ENCODE measurements at places on chromosomes 6 and 20. TPM values are rescaled to one million over a fixed set of nuclear protein-coding genes. Genes with fewer than 3 reads are reported as not detected.
A peak's percentile ranks its signal among the peaks of the same experiment; 100 is the strongest.

- no peak for DNase-seq
These were observed 46.5 kb downstream of the BLOC1S5 start for GRCh38 chr6:8017705-8018104.

DNA sequence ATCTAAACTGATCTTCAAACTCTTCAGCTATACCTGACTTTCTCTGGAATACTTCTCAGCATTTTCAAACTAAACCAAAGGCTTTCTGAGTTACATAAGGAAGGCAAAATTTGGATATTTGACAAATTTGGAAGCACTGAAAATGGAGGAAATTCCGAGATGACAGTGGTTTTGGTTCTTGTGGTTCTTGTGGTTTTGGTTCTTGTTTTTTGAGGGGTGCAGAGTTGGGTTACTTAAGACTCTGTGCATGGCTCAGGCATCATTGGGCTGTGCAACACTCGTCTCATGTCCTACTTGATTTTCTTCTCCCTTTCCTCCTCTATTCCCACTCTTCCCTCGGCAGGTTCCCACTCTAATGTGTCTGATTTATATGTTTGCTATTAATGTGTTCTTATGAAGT lies 78.0 kb downstream of the SLC22A3 start:
- no peak for DNase-seq

DNA sequence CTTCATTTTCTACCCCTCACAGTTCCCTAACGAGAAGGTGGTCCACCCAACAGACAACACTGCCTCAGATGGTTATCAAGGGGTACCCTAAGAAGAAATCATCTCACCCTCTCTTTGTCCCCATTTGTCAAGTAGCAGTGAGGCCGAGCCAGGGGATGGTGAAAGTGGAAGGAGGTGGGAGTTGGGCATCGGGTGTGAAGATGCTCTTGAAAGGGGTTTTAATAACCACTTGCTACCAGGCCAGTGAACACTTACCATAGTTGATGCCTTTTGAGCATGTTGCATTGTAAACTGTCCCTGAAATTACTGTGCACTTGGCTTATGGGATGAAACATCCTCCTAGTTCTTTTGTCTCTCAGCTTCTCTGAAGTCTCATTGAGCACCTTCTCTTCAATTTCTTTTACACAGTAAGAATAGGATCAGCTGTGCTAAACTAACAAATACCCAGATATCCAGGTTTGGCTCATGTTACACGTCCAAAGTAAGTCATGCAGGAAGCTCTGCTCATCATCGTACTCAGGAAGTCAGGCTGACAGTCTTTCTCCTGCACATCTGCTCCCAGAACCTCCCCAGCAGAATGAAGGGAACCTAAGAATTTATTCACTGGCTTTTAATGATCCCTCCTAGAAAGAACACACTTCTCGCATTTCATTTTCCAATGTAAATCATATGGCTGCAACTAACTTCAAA lies 13.3 kb downstream of the HLA-DPB1 start:
- DNase-seq: no peak

DNA sequence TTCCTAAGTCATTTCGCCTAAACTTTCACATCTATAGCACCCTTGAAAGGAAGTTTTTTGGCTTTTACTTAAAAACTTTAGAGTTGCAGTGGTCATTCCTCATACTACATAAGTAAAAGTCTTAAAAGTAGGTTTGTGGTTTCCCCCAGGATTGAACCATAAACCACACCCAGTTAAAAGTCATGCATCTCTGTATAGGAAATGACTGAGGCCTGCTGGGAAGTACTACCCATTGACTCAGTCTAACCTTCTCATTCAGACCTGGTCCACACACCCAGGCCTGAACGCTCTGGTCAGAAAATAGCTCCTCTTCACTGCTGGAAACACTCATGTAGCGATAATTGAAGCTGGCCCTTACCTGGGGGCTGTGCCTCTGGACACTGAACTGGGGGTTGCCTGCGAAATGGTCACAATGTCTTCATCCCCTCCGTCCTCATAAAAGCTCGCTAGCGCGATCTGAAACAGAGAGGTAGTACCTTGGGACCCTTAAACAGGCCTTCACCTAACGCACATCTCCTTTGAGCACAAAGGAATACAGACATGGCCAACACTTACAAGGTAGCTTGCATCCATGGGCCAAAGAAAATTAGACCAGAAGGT lies 2.6 kb downstream of the NSFL1C start:
- DNase-seq: no peak

GRCh38 chr6:38459291-38459690 lies 180.4 kb downstream of the BTBD9 start:
- DNase-seq: no peak

DNA sequence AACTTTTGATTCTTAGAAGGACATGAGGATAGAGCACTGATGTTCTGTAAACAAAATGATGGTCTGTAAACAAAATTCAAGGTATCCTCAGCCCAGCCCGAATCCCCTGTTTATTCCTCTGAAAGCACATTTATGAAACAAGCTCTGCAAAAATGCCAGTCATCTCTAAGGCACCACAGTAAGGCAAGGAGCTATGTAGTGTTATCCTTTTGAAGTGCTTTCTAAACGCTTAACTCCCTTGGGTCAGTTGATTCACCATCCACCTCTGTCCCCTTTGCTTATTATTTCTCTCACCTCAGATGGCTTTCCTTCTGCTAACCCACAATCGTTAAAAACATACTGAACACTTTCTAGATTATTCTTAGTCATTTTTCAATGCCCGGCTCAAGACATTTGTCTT lies 93.8 kb downstream of the ATXN1 start:
- no peak for DNase-seq

GRCh38 chr6:163099621-163100171 lies 314.8 kb upstream of the QKI start:
- DNase-seq: no peak

DNA sequence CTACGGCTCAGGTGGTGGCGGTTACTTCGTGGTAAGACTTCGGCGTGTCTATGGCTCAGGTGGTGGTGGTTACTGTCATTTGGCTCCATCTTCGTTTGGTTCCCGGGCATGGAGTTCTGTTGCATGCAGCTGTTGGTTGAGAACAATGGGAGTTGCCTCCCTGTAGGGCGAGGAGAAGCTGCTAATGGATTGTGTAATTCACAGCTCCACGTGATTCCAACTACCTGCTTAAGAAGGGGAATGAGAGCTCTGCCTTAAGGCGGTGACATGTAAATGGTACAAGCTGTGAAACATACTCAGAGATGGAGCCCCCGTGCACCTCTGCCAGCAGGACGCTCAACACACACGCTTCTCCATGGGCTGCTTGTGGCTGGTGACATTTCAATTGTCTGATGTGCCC lies 12.4 kb upstream of the DACT2 start:
- DNase-seq: peak; percentile 16

DNA sequence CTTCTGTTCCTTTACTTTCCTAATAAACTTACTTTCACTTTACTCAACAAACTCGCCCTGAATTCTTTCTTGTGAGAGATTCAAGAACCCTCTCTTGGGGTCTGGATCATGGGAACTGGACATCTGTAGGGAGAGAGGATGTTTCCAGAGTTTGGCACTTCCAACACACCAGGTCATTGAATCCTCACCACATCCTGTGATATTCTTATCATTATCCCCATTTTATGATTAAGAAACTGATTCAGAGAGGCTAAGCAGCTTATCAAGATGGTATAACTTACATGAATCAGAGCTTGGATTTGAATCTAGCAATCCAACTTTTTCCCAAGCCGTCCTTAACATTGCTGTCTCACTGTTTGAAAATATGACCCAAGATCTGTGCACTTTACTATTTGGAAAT lies 15.5 kb downstream of the PPIL6 start:
- no peak for DNase-seq

GRCh38 chr20:3749689-3750531 lies 17.4 kb downstream of the HSPA12B start:
- DNase-seq: no peak

DNA sequence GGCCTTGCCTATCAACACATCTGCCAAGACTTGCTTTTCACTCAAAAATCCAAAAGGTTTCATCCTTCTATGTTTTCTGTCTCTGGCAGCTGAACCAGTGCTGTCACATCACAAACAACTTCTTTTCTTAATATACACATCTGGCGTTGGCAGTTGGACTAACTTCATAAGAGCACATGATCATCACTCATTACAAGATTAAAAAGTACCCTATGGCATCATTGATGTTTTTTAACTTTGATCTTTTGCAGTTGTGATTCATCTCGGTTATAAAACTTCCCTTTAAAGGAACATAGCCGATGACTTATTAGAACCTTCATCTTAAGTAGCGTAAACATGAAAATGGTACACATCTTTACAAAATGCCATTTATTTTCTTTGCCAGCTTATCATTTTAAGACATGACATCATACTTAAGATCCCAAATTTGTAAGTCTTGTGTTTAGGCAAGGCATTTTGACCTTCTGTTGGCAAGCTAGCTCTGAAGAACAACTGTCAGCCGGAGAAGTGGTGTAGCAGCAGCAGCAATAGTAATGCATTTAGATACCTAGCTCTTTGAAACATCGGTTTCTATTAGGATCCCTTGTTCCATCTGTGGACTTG lies 64.2 kb upstream of the SUPT3H start:
- DNase-seq: no peak

GRCh38 chr6:134683783-134684422 lies 266.0 kb downstream of the ALDH8A1 start:
- DNase-seq: no peak

- DNase-seq: no peak
These were observed 477.9 kb upstream of the MANEA start for GRCh38 chr6:95099410-95099809.

DNA sequence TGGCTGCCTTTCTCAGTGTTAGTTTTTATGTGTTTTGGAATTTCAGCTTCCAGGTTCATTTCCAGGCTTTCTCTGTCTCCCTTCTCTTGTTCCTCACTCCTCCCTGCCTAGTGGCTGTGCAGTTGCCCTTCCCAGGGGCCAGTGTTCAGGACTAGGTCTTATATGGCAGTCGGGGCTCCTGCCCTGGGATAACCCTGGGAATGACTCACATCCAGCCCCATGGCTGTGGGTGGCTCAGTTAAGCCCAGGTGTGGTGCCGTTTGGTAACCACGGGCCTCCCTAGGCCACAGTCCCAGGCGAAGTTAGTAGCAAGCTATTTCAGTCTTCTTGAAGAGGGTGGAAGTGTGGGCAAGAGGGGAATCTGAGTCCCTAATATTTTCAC lies 57.4 kb upstream of the DDR1 start:
- peak; percentile 52 for DNase-seq

GRCh38 chr20:38633577-38634093 lies 32.0 kb downstream of the ARHGAP40 start:
- DNase-seq: peak; percentile 45

DNA sequence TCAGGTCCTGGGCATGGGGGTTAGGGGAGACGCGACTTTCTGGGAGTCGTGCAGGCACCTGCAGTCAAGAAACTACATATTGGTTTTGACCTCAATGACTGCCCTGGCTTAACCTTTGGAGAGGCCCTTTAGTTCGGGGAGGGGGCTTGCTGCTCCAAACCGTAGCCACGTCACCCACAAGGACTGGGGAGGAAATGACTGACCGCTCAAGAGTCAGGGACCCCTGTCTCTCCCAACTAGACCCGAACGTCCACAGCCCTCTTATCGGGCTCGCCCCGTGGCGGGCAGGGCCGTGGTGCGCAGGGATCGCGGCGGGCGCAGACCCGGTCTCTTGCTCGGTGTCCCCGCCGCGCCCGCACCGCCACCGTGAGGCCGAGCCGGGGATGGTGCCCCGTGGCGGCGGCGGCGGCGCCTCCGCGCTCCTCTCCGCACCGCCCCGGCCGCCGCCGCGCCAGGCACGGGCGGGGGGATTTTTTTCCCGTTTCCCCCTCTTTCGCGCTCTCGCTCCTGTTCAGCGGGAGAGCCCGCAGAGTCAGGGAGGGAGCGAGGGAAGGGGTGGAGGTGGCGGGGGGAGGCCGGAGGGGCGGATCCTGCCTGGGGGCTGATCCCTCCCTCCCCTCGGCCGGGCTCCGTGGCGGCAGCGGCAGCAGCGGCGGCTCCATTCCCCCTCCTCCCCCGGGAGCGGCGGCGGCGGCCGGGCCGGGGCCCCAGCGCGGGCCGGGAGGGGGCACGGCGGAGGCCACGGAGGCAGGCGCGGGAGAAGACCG lies at the start of gene BRPF3:
TSS of gene BRPF3 (plus strand) at position 632 of the 767 bp plus-strand sequence. CDS start 3,579 bp downstream, outside the sequence.
- DNase-seq: peak; percentile 78

GRCh38 chr20:53834749-53835148 lies 235.6 kb downstream of the BCAS1 start:
- DNase-seq: no peak

DNA sequence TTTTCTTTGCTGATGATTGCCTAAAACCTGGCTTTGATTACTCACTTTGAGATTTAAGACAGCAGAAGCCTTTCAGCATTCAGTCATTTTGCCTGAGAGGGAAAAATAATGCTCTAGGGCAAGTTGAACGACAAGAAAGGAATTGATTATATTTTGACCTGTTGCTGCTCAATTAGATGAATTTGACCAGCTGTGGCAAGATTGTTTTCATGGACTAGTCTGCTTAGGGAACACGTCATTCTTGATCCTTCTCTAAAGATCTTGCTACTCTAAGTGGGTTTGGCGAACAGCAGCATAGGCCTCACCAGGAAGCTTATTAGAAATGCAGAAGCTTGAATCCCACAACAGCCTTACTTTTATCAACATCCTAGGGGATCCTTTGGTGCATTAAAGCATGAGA lies 59.7 kb upstream of the PHACTR1 start:
- no peak for DNase-seq

DNA sequence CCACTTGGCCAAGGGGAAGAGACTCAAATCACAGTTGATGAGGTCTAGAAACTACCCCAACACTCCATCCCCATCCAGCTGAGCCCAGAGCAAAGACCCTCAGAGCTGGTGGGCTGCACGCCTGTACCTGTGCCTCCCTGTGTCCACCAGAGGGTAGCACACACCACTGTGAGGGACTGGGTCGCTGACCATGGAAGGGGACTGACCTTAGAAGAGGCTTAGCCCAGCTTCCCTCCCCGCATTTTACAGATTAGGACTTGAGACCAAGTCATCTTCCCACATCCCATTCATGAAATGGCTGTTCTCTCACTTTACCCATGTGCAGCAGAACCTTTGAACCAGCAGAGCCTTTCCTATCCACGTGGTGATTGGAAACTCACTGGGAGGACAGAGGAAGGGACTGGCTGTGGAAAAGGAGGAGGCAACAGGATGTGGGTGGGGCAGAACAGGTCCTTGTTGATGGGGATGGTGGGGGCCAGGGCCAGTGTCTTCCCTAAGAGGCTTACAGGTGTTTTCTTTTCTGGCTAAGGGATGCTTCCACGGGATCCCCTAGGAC lies 44.3 kb downstream of the CPXM1 start:
- no peak for DNase-seq

DNA sequence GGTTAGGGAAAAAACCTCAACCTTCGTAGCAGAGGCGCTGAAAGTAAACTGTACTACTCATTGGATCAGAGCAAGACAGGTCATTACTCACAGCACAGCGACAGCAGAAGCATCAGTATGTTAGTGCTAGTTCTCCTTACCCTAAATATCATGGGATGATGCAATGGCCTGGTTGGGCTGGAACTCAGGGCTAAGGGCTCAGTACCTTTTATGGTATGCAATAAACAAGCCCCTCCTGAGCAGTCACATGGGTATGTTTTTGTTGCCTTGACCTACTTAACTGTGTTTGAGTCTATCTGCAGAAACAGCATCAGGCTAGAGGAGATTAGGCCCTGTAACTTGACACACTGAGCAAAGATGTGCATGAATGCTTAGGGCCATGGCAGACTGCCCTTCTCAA lies 369.4 kb upstream of the IMPG1 start:
- DNase-seq: no peak

The RPS6KA2 gene
- 13.6 TPM for total RNA-seq

The PLCB4 gene
- total RNA-seq: 39.4 TPM

The THEMIS gene
- 0.96 TPM for total RNA-seq

The HNF4A gene
- total RNA-seq: 288 TPM

The ENPP4 gene
- total RNA-seq: 14.2 TPM

The ADGRF5 gene
- 3.3 TPM for total RNA-seq

The TUBB2B gene
- 2.3 TPM for total RNA-seq

The TSPO2 gene
- not detected for total RNA-seq

Data from colonic mucosa (tissue), 4 donors.